ENCODE measurements at places on chromosomes 5 and 9.

DNA sequence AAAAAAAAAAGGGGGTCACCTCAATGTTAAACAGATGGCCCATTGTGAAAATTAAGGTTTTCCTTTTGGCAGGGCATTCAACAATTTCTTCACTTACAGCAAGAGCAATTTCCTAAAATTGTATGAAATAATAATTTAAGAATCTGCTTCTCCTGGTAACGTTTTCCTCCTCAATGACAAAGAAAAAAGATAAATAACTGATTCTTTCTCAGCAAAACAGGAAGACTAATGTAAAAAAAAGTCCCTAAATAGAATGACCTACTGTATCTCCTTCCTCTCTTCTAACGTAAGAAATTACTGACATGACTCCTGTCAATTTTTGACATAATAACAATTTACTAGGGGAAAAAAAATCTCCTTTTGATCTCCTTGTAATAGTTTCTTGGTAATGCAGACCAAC, 25.5 kb downstream of the ABHD17B start:
- DNase-seq, result peak; percentile 34

DNA sequence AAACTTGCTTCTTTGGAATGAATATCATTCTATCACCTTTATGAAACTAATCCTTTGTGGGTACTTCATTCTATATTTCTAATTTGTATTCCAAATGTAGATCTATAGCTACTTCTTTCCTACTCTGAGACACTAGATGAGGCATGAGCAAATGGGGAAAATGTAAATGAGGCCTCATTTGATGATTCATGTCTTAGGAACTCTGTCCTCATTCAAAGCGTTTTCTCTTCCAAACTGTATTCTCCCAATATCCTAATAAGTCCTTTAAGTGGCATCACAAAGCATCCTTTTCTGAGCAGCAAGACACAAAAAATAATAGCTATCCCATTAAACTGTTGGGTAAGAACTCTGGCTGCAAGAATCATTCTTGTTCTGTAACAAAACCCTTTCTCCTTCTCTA, 56.1 kb downstream of the TTLL11 start:
- no peak for DNase-seq

DNA sequence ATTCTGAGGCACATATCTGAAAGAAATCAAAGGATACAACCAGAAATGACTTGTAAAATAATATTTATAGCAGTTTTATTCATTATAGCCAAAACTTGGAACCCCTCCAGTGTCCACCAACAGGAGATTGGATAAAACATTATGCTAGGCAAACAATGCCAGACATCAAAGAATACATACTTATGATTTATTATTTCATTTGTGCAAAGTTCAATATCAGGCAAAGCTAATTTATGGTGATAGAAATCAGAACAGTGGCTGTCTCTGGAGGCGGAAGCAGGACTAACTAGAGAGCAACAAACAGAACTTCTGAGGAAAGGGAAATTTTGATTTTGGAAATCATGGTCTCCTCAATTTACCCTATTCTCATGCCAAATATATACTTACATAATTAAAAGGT, 193.1 kb downstream of the ICE1 start:
- no peak for DNase-seq

DNA sequence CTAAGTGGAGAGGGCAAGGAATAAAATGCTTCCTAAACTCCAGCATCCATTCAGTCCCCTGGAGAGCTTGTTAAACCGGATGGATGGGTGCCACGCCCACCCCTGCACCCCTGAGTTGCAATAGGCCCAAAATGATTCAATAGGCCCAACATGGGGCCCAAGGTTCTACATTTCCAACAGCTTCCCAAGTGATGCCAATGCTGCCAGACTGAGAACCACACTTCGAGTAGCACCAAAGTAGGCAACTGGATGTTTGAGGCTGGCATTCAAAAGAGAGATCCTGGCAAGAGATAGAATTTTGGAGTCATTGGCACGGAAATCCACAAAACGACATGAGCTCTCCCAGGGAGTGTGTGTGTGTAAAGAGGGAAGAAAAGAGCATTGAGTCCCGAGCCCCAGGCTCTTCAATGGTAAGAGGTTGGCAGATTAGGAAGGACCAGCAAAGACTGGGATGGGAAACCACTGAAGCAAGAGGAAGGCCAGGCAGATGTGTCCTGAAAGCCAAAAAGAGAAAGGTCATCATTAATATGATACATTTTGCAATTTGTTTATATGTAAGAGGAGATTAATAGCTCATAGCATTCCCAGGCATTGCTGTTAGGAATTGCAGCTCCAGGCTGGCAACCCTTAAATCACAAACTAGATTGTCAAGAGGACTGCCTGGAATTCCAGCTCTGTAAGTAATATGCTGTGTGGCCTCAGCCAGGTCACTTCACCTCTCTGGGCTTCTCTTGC, 130.6 kb downstream of the KCNIP1 start:
- DNase-seq, result no peak

GRCh38 chr5:157312492-157312891, 46.6 kb downstream of the CYFIP2 start:
- peak; percentile 85 for DNase-seq

GRCh38 chr5:91277840-91278239, 105.3 kb downstream of the ARRDC3 start:
- no peak for DNase-seq

DNA sequence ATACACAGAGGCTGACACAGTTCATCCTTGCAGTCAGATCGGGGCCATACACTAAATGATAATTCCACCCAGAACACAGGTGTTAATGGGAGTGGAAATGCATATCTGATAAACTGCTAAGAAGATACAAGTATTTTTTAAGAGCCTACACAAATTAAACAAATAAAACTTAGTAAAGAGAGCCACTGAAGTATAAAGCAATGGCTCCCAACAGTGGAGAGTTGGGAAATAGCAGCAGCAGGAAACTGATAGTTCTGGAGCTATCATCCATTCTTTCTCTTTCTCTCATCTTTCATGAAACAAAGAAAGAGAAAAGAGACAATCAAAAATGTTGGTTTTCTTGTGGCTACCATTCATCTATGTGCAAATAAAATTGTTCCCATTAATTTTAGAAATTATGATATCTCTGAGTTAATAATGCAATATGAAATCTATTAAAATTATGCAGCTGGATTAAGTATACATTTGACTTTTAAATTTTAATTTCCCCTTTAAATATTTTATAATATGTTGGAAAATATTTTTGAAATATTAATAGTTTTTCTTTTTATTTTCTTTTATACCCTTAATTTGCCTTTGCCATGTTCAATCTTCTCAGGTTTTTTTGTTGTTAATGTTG, 120.8 kb downstream of the EMB start:
- DNase-seq, result peak; percentile 43

DNA sequence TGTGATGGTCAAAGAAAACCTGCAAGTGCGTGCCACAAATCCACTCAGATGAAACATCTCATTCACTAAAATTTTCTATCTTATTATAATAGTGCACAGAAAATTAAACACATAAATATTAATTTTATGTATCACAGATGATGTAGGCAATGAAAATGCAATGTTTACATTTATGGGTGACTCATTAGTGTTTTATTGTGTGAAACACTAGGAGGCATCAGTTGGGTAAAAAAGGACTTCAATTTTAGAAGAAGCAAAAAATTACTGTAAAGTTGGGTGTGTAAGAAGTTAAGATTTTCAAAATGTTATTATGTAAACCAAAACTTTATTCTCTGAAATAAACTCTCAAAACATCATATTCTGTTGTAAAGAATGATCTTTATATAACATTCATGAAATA, 4.0 kb downstream of the MEF2C start:
- peak; percentile 55 for DNase-seq

GRCh38 chr9:88957526-88957925, 33.7 kb upstream of the S1PR3 start:
- no peak for DNase-seq

DNA sequence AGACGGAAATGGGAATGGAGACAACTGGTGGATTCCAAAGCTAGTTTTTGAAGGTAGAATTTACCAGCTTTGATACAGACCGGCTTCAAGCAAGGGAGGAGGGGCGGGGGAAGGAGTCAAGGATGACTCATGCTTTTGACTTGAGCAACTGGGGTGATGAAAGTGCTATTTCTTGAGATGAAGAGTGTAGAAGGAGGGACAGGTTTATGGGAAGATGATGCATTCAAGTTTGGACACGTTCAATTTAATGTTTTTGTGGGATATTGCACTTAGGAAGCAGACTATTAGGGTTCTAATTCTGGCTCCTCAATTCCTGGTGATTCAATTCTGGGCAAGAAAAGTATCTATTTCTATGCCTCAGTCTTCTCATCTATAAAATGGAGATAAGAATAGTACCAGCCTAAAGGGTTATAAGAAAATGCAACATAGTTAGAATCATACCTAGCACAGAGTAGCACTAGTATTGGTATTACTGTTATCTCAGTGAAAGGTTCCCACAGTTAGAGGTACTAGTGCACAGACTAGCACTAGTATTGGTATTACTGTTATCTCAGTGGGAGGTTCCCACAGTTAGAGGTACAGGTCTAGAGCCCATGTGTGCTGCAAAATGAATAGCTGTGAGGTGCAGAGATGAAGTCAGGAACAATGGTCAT, 4.6 kb downstream of the NIPAL4 start:
- no peak for DNase-seq

- DNase-seq, result peak; percentile 51
These were observed 456 bp downstream of the ZNF79 start for GRCh38 chr9:127424676-127424999.

GRCh38 chr9:31243386-31243785, 1141.1 kb upstream of the ACO1 start:
- no peak for DNase-seq

DNA sequence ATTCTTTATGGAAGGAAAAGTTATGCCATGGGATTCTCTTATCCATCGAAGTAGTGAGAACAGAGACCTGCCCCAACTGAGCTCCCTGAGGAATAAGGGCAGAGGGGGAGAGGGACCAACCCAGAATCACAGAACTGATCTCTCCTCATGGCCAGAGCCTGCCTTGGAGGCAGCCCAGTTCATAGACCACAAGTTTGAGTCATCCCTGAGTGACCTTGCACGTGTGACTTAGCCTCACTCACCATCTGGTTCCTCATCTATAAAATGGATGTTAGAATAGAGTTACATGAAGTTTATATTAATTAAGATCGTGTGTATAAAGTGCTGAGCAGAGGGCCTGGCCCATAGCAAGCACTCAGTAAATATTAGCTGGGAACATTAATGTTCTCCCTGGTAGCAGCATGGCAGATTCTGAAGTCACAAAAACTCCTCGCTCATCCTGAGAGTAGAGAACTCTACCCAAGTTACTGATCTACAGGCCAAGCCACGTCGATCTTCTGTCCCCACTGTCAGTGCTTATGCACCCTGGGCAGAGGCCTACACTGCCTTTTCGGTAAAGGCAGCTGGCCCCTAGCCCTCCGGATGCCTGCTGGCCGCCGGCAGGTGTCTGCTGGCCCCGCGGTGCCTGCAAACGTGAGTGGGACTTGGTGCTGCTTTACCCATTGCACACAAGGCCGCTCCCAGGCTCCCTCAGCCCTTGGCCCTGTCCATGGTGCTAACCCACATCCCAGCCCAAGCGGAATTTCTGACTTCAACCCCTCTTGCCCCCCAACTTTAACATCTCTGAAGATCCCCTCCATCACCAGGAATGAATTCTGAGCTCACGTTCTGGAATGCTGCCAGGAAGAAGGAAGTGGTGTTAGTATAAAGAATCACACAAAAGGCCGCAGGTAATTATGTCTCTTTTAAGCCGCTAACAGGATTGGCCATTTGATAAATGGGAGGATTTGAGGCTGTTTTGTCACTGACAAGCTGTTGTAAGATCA, 61.1 kb upstream of the ARAP3 start:
- no peak for DNase-seq

DNA sequence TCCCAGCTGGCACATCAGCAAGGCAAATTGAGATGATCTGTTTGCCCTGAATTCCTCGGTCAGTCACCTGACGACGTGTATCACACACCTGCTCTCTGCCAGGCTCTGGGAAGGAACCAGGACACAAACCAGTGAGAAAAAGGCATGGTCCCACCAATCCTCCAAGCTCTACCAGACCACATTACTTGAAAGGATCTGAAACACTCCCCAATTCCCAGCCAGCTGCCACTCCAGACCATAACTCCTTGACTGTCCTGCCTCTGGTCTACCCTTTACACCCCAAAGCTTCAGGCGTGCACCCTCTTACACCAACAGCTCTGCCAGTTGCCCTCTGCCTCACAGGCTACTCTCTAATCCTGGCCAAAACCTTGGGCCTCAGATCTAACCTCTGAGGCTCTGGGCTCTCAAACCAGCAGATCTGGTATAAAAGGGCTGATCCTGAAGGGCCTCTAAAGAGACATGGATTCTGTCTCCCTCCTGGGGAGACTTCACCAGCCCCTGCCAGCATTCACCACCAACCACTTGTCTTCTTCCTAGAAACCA, 6.8 kb downstream of the MGAT1 start:
- DNase-seq, result no peak

DNA sequence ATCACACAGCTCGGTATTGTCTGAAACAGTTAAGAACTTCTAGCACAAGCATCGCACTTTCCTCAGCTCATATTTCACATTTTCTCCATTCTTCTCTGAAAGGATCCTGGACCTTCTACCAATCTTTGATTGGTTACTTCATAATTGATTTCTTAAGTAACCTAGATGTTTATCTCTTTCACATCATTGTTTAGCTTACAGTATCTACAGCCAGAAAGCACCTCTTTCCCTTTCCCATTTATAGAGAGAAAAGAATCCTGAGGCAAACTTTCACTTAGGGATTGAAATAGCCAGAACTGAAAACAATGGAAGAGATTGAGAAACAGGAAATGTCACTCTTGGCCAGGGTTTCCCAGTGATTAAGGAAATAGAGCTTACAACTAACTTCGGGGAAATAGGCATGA, 2.5 kb downstream of the IL33 start:
- no peak for DNase-seq

- DNase-seq, result no peak
These were observed 69.5 kb upstream of the HAND1 start for GRCh38 chr5:154547551-154547950.

DNA sequence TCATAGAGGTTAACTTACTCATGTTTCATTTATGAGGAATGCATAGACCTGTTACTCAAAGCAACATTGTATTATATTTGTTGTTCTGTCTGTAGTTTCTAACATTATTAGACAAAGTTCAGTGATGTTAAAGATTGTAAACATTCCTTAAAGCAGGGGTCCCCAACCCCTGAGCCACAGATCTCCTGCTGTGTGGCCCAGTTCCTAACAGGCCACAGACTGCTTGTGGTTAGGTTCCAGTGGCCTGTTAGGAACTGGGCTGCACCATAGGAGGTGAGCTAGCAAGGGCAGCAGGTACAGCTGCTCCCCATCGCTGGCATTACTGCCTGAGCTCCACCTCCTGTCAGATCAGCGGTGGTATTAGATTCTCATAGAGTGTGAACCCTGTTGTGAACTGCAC, 181.1 kb downstream of the KDM4C start:
- no peak for DNase-seq

GRCh38 chr5:144105371-144105770, 65.1 kb downstream of the YIPF5 start:
- DNase-seq, result no peak

All from NAMALWA (cell line).